ENCODE measurements at places on chromosomes 1 and 21.

- DNase-seq: no peak
Observed at GRCh38 chr1:48495911-48496310, 23.9 kb upstream of the SPATA6 start.

GRCh38 chr1:91807921-91808620, 77.9 kb downstream of the TGFBR3 start:
- DNase-seq: no peak

DNA sequence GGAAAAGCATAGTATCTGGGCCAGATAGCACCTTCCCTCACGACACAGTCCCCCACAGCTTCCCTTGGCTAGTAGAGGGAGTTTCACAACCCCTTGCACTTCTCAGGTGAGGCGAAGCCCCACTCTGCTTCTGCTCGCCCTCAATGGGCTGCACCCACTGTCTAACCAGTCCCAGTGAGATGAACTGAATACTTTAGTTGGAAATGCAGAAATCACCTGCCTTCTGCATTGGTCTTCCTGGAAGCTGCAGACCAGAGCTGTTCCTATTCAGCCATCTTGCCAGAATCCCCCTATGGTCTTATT, 243.2 kb upstream of the FAM78B start:
- no peak for DNase-seq

GRCh38 chr1:3819771-3820200, 23.5 kb upstream of the LRRC47 start:
- DNase-seq: no peak

- DNase-seq: peak; percentile 43
Observed at GRCh38 chr1:215710036-215710898, 143.2 kb downstream of the KCTD3 start.

DNA sequence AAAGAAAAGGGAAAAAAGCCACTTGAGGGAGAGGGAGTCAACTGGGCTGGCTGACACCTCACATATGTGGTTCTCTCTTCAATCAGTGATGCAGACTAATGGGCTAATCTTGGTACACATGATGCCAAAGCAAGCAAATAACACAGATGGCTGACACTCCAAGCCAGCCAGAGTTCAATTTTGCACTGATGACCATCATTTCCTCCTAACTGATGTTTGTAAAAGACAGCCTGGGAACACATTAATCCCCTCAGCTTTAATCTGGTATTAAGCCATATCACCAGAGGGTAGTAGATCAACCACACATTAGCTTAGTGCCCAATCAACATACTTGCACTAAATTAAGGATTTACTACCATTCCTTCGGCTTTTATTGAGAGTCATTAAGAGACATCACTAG, 2.8 kb downstream of the VPS72 start:
- DNase-seq: no peak

- DNase-seq: no peak
Observed at GRCh38 chr1:198713081-198713480, 74.2 kb downstream of the PTPRC start.

DNA sequence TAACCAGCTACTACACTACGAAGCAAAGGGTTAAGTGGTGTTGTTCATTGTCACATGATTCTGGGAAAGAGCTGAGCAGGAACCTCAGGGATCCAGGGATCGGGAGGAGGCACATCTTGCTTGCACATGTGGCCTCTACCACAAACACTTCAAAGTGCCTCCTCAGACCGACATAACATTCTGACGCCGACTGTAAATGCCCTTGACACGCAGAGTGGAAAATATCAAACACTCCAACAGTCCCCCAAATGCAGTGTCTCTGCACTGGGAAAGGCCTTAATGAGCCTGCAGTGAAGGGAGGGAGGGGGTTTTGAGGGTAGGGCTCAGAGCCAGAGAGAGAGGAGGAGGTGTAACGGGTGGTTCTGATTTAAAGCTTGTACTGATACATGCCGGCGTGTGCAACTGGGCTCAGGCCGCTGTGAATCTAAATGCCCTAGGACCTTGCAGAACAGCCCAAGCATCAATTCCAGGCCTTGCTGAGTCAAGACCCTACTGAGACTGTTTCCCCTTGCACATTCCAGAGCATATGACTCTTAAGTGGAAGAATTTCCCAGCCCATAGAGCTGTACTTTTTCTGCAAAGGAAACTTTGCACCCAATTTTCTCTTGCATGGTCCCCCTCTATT, 163.7 kb downstream of the NTMT2 start:
- DNase-seq: peak; percentile 57

DNA sequence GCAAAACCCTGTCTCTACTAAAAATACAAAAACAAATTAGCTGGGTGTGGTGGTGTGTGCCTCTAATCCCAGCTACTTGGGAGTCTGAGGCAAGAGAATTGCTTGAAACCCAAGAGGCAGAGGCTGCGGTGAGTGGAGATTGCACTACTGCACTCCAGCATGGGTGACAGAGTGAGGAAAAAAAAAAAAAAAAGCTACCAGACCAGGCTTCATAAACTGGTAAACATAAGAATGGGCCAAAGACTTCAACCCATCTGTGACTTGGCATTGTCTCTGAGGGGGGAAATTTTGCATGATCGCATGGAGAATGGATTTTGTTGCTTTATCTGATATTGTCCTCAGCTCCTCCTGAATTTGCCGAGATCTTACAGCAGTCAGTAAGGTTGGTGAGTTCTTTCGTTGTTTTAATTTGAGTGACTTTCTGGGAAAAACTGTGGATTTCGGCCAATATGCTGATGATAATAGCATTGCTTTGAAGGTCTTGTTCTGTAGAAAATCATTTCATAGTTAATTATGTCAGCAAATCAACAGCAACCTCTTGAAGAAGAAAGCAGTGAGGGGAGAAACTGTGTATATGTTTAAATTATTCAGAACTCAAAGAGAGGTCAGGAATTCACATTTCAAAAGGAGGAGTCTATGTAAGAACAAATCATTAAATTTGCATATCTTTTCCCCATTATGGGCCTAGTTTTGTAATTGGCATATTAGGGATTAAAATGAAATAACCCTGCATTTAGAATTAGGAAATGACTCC, 13.1 kb downstream of the FGGY start:
- DNase-seq: no peak

DNA sequence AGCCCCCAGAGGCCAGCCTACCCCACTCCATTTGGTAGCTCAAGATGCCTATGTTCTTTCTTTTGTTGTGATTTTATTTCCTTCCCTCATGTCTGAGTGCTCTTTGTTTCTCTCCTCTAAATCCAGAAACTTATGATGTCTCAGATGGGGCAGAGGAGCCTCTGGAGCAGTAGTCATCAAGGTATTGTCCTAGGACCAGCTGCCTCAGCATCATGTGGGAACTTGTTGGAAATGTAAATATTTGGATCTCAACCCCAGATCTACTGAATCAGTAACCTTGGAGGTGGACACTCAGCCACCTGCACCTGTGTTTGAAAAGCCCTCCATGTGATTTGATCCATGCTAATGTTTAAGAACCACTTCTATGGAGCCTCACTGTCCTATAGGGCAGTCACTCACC, 593.1 kb upstream of the PLXNA2 start:
- no peak for DNase-seq

DNA sequence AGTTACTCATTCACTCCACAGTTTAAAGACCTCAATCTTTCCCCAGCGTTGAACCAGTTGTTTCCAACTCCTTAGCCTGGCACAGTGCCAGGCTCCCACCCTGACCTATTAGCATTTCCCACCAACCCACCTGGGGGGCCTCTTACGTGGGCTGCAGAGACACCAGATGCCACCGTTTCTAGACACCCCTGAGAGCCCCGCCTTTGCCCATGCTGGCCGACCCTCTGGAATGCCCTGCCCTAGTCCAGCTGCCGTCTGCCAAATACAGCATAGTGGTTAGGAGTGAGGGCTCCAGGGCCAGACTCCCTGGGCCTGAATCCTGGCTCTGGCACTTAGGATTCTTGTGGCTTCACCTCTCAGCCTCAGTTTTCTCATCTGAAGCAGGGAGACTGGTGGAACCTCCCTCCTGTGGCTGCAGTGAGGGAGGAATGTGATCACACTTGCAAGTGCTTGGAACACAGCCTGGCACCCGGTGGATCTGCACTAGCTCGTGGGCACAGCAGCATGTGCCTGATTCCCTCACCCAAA, 65.2 kb downstream of the TMCO4 start:
- DNase-seq: no peak

GRCh38 chr1:190029441-190029840, 448.2 kb downstream of the BRINP3 start:
- DNase-seq: no peak
